MG63 (cell line): ENCODE measurements at places on chromosomes 13 and 19.

DNA sequence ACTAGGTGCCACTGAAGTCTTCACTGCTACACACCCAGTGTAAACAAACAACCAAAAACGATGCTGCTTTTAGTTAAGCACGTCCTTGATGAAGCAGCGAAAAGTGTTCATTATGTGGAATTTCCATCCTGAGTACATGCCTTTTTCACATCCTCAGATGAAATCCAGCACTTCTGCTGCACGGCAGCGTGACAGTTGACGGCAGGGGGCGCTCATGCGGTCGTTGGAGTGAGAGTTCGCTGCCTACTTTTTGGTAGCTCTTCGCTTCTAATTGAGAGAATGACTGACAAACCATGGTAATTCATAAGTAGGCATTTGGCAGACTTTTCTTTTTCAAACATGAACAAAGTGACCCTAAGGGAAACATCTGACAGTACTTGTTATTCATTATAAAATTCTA, 1124.9 kb downstream of the EFNB2 start:
- DNase-seq = peak; percentile 66

DNA sequence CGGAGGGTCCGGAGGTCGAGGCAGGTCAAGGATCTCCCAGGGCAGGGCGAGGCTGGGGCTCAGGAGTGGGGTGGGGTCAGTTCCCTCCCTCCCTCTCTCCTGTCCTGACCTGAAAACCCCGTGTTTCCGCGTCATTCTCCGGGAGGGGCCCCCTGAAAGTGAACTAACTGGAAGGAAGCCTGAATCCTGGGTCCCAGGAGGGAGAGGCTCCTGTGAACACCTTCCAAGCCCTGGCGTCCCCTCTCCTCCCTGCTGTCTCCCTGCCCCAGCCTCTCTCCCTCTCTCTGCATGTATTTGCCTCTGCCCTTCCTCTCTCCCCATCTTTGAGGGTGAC, 741 bp upstream of the CADM4 start:
- no peak for DNase-seq

GRCh38 chr13:109989155-109989554, 202.8 kb upstream of the IRS2 start:
- peak; percentile 75 for DNase-seq

GRCh38 chr13:38897521-38897920, 93.1 kb downstream of the STOML3 start:
- DNase-seq = no peak

GRCh38 chr13:25478186-25478585, 106.4 kb downstream of the ATP8A2 start:
- DNase-seq = no peak

GRCh38 chr19:6772866-6773322, 386 bp downstream of the VAV1 start:
- no peak for DNase-seq

GRCh38 chr13:71621174-71622124, 245.6 kb downstream of the DACH1 start:
- DNase-seq = no peak

- DNase-seq = no peak
Measured at GRCh38 chr19:55539090-55539984, 2.4 kb upstream of the SBK2 start.

DNA sequence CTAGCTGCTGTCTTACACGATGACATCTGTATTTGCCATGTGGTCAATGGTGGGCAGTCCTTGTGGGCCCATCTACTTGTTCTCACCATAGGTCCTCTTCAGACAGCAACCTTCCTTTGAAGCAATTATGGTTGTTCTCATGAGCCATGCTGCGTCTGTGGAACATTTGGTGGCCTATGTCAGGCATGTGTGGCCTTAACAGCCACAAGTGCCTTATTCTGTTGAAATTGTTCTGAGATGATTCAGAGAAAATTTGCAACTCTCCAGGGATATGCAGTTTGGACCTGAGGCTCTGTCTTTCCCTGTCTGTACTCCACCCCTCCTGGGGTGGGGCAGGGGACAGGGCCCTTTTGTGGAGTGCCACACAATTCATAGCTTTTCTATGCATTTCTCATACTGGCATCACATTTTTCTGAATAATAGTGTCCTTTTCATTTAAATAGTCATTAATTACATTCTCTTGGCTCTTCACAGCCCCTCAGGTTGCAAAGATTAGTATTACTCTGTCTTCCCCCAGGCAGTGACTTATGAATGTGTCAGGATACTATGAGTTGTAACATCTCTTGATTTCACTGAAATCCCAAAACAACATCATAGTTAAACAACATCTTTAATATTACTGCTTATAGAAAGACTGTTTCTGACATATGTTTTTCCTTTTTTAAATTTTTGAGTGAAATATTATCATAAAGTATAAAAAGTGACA, 102.1 kb downstream of the ITGBL1 start:
- no peak for DNase-seq

GRCh38 chr13:49597043-49597641, 11.8 kb upstream of the RCBTB1 start:
- no peak for DNase-seq

DNA sequence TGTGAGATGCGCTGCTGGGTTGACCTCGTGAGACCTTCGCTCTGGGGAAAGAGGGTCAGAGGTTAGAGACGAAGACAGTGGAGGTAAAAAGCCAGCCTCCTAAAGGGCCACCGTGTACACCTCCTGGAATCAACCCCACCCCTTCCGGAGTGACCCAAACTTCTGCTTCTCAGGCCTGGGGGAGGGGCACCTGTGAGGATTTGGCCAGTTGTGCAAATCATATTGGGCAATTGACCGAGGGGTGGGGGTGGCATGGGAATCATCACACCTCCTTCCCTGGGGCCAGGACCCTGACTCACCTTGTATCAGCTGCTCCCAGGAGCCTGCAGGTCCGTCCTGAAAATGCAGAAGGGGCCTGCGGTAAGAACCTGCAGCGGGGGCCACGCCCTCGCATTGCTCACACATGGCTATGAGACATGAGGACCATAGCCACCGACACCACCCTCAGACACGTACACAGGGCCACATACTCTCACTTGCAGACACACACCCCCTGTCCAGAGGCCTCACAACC, 2.8 kb downstream of the TNFSF14 start:
- no peak for DNase-seq

DNA sequence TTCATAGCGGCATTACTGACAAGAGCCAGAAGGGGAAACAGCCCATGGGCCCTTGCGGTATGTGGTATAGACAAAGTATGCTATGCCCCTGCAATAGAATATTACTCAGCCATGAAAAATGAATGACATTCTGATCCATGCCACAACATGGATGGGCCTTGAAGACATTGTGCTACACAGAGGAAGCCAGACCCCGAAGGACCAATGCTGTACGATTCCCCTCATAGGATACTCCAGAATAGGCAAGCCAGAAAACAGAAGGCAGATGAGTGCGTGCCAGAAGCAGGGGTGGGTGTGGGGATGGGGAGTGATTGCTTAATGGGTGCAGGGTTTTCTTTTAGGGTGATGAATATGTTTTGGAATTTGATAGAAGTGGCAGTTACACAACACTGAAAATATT, 342.0 kb downstream of the TEX29 start:
- no peak for DNase-seq

DNA sequence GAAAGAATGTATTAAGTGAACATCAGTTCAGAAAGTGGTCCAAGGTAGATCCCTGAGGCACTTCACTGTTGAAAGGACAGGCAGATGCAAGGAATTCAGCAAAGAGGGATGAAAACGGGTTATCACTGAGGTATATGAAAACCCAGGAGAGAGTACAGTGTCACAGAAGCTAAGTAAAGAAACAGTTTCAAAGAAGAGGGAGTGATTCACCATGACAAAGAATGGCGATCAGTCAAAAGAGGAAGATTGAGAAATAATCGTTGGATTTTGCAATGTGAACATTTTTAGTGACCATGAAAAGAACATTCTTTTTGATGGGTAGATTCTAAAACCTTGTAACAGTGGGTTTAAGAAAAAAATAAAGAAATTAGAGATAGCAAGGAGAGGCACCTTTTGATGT, 99.3 kb downstream of the EPSTI1 start:
- no peak for DNase-seq

- peak; percentile 72 for DNase-seq
Measured at GRCh38 chr19:1259206-1259875, 9.8 kb upstream of the CIRBP start.

GRCh38 chr13:105297839-105298238, 1237.6 kb downstream of the EFNB2 start:
- no peak for DNase-seq

DNA sequence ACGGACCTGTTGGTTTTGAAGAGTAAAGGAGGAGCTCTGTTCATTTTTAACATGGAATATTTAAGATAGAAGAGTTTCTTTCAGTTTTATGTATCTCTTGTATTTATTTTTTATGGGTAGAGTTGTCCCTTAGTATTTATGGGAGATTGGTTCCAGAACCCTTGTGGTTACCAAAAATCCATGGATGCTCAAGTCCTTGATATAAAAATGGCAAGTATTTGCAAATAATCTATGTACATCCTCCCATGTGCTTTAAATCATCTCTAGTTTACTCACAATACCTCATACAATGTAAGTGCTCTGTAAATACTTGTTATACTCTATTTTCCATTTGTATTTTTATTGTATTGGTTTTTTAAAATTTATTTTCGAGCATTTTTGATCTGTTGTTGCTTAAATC, 63.1 kb downstream of the TM9SF2 start:
- no peak for DNase-seq

DNA sequence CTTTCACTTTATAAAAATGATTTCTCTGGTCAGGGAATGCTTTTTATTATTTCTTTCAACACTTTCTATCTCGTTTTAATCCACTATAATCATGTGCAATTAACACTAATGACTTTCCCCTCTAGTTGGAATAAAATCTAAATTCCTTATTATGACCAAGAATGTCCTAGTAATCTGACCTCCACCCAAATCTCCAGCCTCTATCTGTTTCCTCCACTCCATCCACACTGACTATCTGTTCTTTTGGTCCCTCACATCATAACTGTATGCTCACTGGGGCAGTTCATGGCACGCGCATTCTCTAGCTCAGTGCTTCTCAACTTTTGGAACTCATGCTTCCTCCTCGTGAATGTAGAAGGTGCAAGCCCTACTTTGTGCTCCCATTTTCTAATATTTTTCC, 244.7 kb downstream of the POSTN start:
- no peak for DNase-seq

DNA sequence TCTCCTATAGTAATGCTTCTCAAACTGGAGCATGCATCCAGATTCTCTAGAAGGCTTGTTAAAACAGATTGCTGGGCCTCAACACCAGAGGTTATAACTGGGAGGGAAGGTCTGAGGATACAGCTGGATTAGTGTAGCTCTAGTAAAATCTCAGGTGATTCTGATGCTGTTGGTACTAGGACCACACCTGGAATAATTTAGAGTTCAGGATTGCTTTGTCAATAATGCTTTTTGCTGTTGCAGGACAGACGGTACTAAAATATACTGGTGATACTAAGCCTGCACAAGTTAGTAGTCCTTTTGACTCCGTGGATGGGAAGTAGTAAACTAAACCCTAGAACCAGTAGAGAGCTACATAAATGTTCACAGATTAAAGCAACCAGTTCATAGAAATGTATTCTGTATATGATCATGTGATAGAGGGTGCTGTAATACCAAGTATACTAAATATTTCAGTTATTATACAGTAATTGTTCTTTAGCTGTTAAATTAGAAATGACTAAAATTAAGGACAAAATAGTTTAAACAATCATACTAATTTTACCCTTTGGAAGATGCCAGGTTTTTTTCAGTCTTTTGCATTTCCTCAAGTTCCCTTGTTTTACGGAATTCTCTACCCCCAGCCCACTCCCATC, 258.2 kb upstream of the STARD13 start:
- no peak for DNase-seq

- no peak for DNase-seq
Measured at GRCh38 chr19:45112111-45112827, 19.3 kb downstream of the PPP1R37 start.

- peak; percentile 74 for DNase-seq
Measured at GRCh38 chr19:46016426-46017094, 6.3 kb downstream of the PGLYRP1 start.

GRCh38 chr19:29492769-29493168, 33.0 kb upstream of the VSTM2B start:
- peak; percentile 36 for DNase-seq

DNA sequence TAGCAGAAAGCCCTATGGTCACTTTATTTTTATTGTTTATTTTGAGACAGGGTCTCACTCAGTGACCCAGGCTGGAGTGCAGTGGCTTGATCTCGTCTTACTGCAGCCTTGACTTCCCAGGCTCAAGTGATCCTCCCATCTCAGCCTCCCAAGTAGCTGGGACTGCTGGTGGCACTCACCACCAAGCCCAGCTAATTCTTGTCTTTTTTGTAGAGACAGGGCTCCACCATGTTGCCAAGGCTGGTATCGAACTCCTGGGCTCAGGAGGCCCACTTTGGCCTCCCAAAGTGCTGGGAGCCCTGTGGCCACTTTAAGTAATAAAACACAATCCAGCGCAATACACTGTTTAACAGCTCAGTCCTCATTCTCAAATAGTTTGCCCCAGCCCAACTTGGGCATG, 69.3 kb downstream of the NUFIP1 start:
- no peak for DNase-seq

DNA sequence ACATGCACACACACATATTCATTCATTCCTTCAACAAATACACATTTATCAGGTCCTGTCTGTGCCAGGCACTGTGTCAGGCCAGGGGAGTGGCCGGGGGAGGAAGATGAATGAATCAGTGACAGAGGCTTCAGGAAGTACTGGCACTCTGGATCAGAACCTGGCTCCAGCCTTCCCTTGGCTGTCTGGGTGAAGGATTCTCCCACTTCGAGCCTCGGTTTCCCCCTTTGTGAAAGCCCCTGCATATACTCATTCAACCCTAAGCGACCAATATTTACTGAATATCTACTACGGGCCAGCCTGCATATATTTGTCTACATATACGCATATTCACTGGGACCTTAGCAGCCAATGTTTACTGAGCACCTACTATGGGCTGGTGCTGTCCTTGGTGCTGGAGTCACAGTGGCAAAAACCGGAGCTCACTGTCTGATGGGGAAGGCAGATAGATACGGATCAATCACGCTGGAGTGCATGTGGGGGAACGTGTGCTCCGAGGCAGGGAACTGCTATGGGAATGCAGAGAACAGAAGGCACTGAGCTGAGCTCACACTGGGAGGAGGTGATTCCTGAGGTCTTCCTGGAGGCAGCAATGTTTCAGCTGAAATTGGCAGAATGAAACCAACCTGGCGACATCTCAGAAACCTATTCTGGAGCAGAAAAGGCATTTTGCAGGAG, 636 bp upstream of the ZNF579 start:
- DNase-seq = no peak

DNA sequence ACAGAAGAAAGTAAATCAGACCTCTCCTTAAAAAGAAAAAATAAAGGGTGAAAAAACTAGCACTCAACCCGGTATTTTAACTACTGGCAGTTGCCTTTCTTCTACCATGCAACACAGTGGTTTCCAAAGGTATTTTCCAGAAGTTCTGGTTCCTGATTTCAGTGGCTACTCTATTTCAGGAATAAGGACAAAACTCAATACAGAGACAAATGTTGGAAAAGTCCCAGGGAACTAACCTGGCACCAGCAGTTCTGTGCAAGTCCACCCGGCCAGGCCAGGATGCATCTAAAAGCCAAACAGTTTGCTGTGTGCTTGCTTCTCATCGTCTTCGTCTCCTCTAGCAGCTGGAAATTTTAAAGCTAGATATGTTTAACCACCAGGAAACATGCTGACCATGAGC, 52.5 kb downstream of the FOXO1 start:
- DNase-seq = no peak

- no peak for DNase-seq
Measured at GRCh38 chr19:6015841-6016545, 38.1 kb upstream of the RANBP3 start.
